ENCODE measurements at places on chromosomes 6 and 20. TPM values are rescaled to one million over a fixed set of nuclear protein-coding genes. Genes with fewer than 3 reads are reported as not detected.

The CST7 gene
- polyA plus RNA-seq: 3.7 TPM

The ADGRF5 gene
- polyA plus RNA-seq: not detected

The SMLR1 gene
- polyA plus RNA-seq: not detected

The LHFPL5 gene
- polyA plus RNA-seq: not detected

The GLP1R gene
- polyA plus RNA-seq: not detected

The BTNL2 gene
- polyA plus RNA-seq: not detected

The C2 gene
- 0.23 TPM for polyA plus RNA-seq

The CAGE1 gene
- 0.13 TPM for polyA plus RNA-seq

The PERP gene
- polyA plus RNA-seq: 0.29 TPM

The TMC2 gene
- not detected for polyA plus RNA-seq

The CENPQ gene
- 3.3 TPM for polyA plus RNA-seq

The ADTRP gene
- polyA plus RNA-seq: 0.84 TPM

The DBNDD2 gene
- 3.1 TPM for polyA plus RNA-seq

The PTK6 gene
- 2.8 TPM for polyA plus RNA-seq

The LST1 gene
- polyA plus RNA-seq: 30.5 TPM

The HLA-DOA gene
- polyA plus RNA-seq: 191 TPM

The ACSS1 gene
- polyA plus RNA-seq: 95.5 TPM

The CDSN gene
- not detected for polyA plus RNA-seq

The ID1 gene
- polyA plus RNA-seq: 17.8 TPM
